ENCODE measurements at places on chromosomes 1 and 21. TPM values are rescaled to one million over a fixed set of nuclear protein-coding genes. Genes with fewer than 3 reads are reported as not detected.

The DSCAM gene
- 0.02 TPM for total RNA-seq

GRCh38 chr1:201228011-201228983 is 37.7 kb downstream of the IGFN1 start:
- DNase-seq = no peak

The PROK1 gene
- not detected for total RNA-seq

DNA sequence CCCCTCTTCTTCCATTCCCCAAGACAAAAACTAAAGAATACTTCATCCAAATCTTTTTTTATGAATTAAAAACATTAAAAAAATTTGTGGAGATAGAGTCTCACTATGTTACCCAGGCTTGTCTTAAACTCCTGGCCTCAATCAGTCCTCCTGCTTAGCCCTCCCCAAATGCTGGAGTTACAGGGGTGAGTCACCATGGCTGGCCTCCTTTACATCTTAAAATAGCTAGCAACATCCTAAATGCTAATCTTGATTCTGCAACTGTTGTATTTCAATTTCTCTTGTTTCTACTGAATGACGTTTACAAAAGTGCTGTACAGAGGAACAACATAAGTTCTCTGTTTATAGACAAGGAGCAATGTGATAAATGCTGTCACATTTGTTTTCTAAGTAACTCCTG is 483.5 kb downstream of the ADGRL2 start:
- no peak for DNase-seq

- no peak for DNase-seq
Observed at GRCh38 chr1:10212476-10212875, 2.1 kb downstream of the KIF1B start.

The TP73 gene
- total RNA-seq = 2.0 TPM

The KRTAP10-9 gene
- total RNA-seq = not detected

DNA sequence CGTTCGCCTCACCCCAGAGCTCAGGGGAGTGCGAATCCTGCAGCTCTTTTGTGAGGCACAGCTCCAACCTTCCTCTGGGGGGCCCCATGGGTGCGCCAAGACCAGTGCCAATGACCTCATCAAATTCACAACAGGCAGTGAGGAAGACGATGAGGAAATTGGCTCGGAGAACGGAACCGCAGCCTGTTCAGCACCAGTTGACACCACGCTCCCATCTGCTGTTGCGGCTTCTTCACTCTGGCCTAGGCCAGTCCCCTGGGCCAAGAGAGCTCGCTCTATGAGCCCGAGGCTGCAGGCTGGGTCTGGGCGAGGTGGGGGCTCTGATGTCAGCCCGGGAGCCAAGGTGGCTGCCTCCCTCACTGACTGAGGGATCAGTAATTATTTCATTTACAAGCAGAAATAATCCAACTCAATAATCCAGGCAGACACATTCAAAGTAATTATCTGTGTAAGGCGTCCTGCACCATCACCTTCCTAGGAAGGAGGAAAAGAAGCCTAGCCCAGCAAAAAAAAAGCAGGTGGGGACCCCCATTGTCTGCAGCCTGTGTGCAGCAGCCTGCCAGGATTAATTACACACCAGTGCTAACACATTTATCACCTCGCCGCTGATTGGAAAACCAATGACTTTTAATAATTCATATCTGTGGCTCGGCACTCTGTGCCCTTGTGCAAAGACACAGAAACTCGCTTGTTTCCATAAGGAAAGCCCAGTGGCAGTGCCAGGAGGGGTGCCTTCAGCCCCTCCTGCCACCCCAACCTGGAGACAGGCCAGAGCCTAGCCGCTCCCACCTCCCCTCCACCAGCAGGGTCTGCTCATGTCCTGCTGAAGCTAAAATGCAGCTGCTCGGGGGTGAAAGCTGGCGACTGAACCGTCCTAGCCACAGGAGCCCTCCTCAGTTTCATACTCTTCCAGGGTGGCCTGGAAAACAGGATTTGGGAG is 1.9 kb downstream of the PLEKHA6 start:
- no peak for DNase-seq

DNA sequence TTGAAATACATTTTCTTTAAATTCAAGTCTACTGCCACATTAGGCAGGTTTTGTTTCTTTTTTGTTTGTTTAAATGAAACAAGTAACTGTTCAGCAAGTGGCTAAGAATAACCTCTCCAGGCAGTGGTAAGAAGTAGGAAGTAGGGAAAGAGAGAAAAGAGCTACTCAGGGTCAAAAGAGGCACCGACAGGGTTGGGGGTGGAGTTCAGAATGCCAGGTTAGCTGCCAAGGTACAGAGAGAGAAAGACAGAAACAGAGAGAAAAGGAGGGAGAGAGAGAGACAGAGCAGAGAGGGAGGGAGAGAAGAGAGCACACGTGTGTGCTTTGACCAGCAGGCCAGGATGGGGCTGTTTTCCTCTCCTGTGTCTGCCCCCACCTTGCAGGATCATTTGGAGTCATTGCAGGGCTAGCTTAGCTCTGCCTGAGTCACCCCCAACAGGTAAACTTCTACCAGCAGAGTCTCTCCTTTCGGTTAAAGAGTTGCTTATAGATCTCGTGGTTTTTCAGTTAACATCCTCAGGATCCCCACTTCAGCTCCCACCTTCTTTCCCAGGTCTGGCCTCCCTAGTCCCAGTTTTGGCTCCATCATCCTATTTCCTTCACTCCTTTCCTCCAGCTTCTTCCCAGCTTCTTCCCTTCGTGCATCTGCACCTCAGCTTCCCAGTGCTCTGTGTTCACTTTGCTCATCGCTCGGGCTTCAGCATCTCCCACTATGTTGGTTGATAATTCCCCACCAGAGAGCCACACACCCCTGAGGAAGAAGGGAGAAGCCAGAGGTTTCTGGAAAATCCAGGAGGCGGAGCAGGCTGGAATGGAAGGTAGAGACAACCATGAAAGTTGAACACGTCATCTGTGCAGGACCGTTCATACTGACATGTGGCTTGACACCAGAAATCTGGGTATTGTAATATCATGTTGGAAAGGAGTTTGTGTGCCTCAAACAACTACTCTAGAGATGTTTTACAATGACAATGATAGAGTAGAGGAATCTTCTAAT is 21.8 kb upstream of the RAB4A start:
- no peak for DNase-seq

Measured in H4 (cell line).